RWPE2 (cell line): ENCODE measurements at places on chromosomes 1 and 21.

DNA sequence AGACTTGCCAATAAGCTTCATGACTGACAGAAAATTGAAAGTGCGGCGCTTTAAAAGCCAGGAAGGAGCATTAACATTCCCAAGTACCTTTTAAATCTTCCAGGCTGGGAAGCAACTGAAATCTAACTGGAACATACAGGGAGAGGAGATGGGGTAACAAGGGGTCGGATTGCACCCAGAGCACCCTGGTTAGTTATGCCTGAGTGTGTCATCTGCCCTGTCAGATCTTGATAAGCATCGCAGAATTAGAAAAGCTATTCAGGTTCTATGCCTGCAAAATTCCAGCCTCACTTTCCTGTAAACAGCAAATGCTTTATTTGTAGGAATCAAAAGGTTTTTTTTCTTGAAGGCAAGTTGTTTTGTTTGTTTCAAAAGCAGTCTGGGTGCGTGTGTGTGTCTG is 58.5 kb downstream of the SERBP1 start:
- no peak for DNase-seq

DNA sequence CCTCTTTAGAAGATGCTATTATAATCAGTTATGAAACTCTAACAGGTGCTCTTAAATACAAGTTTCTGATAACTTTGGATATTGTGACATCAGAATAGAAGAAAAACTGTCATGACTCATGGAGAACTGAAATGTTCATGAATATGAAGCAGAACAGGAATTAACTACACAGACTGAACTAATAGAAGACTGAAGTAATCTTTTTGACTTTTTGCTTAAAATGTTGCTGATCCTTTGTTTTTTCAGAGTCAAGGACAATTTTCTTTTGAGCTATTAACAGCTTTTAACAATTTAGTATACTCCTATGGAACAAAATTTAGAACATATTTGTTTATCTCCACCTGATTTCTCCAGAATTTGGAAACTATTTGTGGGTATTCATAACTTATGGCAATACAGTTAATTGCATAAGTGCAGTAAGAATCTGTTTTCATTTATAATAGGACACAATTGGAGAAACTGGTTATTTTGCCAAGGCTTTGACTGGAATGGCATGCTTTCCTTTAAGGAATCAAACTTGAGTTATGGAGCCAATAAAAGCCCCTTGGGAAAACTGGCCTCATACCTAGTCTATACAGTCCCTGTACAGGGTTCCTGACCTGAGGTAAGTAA is 18.7 kb upstream of the PLA2G5 start:
- no peak for DNase-seq

DNA sequence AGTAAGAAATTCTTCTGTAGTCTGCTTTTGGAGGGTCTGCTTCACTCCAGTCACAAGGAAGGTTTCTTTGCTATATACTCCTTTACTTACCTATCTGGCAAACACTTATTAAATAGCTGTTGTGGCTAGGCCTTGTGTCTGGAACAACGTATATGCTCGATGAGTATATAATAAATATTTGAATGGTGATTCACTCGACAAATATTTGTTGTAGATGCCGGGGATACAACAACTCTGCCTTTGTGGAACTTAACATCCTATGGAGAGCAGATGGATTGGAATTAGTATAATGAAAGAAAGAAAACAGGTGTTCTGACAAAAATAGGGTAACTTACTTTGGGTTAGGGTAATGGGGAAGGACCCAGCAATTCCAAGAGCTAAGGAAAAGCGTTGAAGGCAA is 31.1 kb downstream of the KPNA6 start:
- DNase-seq, result no peak

GRCh38 chr1:71498542-71498941 is 417.7 kb upstream of the ZRANB2 start:
- no peak for DNase-seq

DNA sequence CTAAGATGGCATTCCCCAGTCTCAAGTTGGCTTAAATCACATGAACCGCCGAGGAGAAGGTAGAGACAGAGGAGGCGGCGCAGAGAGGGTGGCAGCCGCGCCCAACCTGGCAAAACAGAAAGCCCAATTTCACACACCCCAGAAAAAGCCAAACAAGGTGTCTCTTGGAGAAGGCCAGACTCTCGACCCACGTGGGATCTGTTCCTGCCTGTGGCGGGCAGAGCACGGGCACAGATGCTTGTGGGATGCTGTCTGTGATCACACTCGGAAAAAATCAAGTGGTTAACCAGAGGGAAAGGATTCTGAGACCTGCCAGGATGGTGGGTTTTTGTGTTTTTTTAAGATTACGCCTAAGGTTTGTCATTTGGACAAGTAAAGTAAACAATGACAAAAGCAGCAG is 80.7 kb downstream of the MRPL37 start:
- no peak for DNase-seq
